Fibroblast of skin of back (primary cell): ENCODE measurements at places on chromosomes 6 and 20.

DNA sequence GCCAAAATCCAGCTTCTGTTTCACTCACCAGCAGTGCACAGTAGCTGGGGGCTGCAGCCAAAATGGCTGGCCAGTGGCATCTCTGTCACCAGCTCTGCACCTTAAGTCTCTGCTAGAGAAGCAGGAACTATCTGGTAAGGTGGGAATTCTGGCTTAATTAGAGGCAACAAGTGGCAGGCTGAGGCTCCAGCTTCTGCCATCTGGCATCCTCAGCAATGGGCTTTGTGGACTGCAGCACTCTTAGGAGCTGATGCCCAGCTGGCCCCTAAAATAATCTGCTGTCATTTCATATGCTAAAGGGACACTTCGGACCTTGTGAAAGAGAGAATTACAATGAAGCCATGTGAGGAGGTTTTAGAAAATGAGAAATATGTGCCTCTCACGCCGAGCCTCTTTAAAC lies 4.6 kb upstream of the CLDN20 start:
- DNase-seq = no peak

DNA sequence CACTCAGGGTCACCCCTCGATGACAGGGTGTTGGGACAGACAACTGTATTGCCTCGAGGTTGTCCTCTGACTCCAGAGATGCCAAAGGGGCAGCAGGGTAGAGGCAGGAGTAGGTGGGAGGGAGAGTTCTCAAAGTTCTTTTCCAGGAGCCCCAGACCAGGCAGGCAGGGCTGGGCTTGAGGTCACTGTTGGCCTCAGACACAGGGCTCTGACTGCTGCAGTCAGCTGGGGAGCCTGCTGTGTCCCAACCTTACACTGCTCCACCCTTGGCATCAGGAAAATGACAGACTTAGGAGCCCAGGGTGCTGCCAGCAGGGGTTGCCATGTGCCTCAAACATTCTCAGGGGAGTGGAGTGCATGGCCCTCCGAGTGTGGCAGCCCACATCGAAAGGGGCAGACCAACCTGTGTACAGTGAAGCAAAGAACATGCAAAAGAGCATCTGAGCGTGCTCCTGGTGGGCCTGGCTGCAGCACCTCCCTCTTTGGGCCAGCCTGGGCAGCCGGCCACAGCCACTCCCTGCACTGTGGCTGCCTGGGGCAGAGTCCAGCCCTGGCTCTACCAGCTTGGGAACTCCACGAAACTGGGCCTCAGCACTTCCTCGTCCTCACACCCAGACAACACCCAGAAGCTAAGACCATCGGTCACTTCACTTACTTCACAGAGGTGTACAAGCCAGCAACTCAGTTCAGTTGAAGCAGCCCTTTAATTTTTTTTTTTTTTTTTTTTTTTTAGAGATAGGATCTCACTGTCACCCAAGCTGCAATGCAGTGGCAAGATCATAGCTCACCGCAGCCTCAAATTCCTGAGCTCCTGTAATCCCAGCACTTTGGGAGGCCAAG lies 24.0 kb downstream of the C6orf132 start:
- no peak for DNase-seq

DNA sequence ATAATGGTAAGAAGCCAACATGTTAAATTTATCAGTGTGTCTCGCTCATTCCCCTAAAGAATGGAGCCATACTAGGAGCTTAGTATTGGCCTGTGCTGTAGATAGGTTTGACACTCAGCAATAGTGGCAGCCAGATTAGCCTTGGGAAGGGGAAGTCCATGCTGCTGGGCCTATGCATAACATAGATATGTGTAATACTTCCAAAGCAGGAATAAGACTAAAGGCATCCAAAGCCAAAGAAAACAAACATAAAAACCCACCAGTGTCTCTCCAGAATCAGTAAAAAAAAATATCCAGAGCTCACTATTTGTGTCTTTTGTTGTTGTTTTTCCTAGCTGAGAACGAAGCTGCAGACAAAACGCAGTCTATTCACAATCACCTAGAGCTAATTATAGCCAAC lies 104.2 kb upstream of the STXBP5 start:
- peak; percentile 89 for DNase-seq

GRCh38 chr20:45827030-45827652 lies at the start of gene TNNC2:
TNNC2 (minus strand) TSS chr20:45827312; CDS start chr20:45827248, 64 bp downstream.
- no peak for DNase-seq

GRCh38 chr6:10418361-10418861 lies 3.5 kb upstream of the TFAP2A start:
- no peak for DNase-seq

GRCh38 chr6:27839626-27840475 lies 72.3 kb downstream of the OR2B2 start:
- DNase-seq = peak; percentile 94

DNA sequence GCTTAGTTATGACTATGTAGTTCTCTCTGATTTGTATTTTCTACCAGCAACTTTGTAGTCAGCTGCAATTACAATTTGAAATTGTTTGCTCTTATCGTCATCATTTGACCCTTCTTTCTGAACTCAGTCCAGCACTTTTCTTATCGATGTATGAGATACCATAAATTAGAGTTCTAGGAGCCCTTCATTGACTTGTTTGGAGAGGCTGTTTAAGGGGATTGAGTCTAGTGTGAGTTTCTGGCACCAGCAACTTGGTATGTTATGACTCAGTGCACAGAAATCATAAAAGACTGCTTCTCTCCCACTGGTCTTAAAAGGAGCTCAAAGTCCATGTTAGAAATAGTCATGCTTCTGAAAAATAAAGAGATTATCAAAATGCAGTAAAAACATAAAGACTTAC lies 190.3 kb downstream of the TENT5A start:
- peak; percentile 84 for DNase-seq

GRCh38 chr6:55016261-55016660 lies 158.1 kb upstream of the HCRTR2 start:
- DNase-seq = no peak

GRCh38 chr6:35085359-35086281 lies 55.5 kb downstream of the TCP11 start:
- DNase-seq = no peak

- no peak for DNase-seq
These were observed 2.6 kb downstream of the SS18L1 start for GRCh38 chr20:62146019-62146755.

GRCh38 chr6:19362396-19362795 lies 474.8 kb upstream of the ID4 start:
- DNase-seq = no peak

- DNase-seq = no peak
These were observed 109.0 kb upstream of the SUPT3H start for GRCh38 chr6:45486736-45487135.

DNA sequence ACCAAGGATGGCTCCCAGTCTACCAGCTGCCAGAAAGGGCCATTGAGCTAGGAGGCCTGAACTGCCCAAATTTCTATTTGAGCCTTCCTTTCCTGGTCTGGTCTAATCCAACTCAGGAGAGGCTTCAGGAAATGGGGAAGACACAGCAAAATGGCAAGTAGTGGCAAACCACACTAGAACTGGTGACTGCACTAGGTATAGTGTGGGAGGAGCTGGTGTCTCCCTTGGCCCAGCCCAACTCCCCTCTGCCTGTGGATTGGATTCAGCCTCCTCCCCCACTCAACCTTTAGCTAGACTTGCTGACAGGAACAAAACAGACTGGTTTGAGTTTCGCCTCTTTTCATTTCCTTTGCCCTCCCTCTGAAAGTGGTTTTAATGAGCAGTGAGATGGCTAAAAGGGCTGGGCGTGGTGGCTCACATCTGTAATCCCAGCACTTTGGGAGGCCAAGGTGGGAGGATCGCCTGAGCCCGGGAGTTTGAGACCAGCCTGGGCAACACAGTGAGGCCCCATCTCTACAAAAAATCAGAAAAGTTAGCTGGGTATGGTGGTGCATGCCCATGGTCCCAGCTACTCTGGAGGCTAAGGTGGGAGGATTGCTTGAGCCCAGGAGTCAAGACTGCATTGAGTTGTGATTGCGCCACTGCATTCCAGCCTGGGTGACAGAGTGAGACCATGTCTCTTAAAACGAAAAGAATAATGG lies 17.5 kb downstream of the MRPS18A start:
- DNase-seq = no peak

- DNase-seq = no peak
These were observed 193.7 kb upstream of the KHDRBS2 start for GRCh38 chr6:62479697-62480220.

DNA sequence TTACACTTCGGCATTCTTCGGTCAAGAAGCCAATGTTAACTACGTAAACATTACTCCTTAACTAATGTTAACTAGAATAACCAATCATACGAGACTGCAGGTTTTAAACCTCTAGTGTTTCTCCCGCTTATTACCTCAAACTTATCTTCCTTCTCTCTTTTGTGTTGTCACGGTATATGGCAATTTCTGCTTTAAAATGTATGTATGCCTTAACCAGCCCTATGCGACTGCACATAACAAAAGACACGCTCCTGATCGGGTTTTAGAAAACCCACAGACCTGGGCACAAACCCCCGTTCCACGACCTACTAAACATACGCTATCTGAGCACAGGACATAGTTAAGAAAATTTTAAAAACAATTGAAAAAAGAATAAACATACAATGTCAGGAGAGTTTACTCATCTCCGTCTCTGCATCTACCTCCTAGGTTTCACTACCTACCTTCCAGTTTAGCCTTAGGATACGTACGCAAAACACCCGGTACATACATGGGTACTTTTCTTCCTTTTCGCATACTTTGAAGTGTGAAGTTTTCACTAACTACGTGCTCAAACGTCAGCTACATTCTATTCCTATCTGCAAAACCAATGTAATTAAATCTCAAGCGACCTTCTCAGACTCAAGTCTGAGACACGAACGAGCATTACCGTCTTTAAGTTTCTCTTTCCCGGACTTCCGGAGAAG lies 1.1 kb downstream of the CD164 start:
- DNase-seq = peak; percentile 12

DNA sequence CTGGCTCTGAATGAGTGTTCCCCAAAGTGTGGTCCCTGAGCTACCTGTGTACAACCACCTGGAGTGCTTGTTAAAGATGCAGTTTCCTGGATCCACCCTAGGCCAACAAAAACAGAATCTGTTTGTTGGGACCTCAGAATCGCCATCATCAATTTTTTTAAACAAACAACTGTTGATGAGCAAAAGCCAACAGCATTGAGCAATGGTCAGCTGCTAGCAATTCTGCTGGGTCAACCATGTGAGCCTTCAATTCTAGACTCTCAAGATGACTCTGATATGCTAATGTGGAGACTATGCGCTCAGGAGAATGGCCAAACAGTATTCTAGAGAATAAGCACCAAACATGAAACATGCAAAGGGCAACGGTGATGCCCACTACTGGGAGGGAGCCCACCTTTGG lies 64.4 kb upstream of the IYD start:
- DNase-seq = no peak

DNA sequence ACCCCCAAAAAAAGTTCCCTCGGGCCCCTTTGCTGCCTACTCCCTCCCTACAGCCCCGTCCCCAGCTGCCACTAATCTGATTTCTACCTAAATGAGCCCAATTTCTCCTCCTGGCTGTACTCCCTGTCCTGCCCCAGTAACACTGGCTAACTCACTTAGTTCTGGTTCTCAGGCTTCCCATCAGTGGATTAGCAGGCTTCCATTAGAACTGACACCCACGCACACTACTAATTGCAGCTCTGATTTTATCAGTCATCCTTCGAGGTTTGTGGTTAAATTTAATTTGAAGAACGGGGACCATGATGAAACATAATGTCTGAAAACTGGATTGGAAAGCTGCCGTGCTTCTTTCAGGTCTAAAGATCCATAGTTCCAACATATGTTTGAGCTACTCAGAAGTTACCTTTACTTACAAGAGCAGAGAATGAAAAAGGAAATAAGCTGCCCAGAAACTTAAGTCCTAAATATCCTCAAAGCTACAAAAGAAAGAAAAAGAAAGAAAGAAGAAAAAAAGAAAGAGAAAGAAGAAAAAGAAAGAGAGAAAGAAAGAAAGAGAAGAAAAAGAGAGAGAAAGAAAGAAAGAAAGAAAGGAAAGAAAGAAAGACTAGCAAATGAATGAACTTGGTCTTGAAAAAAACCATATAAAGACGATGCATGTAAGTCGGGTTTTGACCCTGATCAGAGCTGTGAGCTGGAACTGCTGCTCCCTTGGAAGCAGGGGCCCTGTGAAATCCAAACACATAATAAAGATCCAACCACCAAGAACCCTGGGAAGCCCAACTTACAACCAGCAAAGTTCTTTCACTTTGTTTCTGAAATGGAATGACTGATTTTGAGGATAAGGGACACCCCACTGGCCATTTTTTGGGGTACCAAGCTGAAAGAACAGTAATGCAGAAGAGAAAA lies 51.7 kb downstream of the CNKSR3 start:
- DNase-seq = no peak

DNA sequence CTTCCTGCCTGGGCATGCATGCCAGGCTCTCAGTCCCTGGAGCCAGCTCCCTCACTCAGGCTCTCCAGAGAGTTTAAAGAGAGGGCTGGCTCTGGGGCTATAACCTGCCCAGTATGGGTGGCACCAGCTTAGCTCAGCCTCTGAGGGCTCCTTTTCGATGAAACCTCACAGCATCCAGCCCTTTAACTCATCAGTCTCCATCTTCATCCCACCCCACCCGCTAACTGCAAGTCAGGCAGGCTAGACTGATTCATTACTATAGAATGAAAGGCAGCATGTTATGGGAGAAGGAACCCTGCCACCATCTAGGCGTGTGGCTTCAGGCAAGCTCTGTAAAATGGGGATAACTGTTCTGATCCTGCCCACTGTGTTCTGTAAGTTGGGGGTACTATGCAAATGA lies 53.5 kb downstream of the RAB44 start:
- DNase-seq = peak; percentile 44
